SW480 (cell line): ENCODE measurements at places on chromosomes 12 and 14.

DNA sequence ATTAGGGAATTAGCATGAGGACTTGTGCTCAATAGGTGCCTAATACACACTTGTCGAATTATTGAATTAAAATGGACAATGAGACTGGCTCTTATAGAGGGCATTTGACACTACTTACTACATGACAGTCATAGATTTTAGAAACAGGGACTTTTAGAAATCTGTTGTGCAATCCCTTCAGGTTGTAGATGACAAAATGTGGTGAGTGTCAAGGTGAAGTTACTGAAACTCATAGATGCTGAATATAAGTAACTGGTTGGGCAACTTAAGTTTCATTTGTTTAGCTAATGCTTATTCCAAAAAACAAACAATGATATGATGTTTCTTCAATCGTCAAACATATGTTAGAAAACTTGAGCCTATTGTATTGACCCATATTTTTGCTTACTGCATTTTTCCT is 12.9 kb upstream of the PEX5 start:
- no peak for DNase-seq

GRCh38 chr12:30357766-30358490 is 337.7 kb downstream of the IPO8 start:
- DNase-seq = no peak

DNA sequence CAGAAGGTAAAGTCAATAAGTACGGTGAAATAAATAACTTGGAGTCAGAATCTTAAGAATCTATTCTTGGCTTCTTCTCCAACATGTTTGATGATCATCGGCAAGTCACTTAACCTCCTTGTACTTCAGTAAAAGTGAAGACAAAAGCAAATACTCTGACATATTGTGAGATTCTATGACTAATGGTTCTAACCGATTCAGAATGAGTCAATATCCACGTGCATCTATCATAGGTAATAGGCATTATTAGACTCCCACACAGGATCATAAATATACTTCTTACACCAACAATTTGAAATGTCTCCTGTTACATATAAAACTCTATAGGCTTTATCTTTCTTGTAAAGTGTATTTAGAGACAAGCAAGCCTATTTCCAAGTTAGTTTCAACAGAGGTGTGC is 144.4 kb upstream of the ATXN7L3B start:
- DNase-seq = no peak

DNA sequence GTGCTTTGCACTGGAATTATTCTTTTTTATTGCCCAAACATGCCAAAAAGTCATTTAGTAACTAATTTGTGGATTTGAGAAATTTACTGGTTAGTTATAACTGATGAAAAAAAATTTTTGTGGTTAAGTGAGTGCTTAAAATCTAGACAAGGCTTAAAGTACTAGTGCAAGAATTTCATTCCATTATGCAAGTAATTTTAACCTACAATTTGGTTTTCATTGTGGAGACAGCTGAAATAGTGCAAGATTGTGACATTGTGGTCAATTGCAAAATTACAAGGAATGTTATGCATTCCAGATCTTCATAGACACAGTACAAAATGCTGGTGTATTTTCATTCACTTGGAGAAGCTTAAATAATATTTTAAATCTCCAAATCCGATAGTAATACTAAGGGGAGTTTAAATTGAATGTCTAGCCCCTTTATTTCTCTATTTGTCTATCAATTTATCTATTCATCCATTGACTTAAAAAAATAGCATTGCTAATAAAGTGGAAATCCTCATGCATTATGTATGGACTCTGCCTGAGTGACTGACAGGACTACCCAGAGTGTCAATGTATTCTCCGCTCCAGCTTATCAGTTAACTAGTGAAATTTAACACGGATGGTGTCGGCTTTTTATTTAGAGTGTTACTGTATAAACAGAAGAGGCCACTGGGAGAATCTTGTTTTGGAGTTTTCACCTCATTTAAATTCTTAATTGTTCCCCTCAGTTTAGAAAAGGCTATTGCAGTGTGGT is 125.9 kb downstream of the ALX1 start:
- no peak for DNase-seq

DNA sequence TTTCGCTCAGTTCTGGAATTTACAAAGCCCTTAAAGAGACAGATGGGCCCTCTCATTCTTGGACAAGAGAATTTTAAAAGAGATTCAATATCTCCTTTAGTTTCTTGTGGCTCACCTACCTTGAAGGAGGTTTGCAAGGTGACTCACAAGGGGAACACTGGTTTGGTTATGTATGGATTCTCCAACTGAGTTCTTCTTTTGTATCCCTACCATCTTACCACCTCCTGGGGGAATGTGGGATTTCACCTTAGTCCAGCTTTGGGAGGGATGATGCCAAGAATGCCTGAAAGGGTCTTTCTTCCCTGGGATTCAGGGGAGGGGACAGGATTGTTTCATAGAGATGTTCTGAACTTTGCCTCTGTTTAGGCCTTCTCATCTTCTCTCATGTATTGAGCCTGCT is 3.7 kb downstream of the PPP4R4 start:
- no peak for DNase-seq

- DNase-seq = no peak
Observed at GRCh38 chr12:496736-497135, 37.0 kb downstream of the B4GALNT3 start.

DNA sequence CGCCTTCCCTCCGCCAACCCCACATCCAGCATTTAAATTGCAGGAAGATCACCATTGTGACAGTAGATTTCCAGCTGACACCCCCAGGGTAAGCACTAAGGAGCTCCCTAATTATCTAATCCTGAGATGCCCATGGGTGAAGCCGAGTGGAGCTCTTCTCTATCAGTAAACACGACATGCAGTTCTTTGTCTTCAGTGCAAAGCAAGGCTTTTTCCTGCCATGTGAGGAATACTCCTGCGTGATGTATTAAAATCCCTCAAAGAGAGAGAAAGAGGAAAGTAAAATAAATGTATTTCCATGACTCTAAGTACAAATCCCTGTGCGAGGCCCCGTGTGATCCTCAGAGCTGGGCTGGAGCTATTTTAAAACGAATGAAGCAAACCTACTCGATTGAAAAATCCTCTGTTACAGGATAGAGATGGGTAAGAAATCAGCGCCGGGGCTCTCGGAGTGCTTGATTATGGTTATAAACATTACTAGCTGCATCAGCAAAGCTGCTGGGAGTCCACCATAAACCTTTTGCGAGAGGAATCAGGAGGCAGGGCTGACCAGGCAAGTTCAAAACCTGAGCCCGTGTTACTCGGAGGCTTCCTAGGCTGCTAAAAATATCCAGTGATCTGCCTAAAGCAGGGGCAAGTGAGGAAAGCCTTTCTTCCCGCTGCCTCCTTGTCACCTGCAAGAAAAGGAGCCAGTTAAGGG is 61.5 kb downstream of the MAP1LC3B2 start:
- no peak for DNase-seq

DNA sequence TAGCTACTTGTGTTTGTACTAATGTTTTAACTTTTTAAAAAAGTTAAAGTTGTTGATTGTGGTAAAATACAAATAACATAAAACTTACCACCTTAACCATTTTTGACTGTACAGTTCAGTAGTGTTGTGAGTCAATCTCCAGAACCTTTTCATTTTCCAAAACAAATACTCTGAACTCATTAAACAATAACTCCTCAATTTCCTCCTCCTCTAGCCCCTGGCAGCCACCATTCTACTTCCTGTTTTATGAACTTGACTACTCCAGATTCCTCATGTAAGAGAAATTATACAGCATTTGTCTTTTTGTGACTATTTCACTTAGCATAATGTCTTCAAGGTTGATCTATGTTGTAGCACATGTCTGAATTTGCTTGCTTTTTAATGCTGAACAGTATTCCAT is 299.1 kb upstream of the AMIGO2 start:
- no peak for DNase-seq

DNA sequence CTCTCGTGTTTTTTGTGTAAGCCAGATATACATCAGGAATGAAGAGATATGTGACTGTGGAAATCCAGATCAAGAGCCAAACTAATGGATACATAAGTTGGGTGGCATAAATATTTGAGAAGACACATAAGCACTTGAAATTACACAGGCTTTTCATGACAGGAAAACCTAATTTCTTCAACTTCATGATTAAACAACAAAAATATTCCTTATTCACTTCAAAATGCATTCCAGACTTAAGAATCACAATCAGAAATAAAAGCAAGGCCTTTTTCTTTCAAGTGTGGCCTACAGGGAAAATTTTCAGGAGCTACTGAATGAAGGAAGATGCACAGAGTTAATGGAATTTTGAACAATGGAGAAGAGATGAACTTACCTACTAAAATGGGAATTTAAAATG is 515.6 kb downstream of the FOXG1 start:
- DNase-seq = no peak

- peak; percentile 15 for DNase-seq
Observed at GRCh38 chr12:65891987-65892481, 67.8 kb downstream of the HMGA2 start.

DNA sequence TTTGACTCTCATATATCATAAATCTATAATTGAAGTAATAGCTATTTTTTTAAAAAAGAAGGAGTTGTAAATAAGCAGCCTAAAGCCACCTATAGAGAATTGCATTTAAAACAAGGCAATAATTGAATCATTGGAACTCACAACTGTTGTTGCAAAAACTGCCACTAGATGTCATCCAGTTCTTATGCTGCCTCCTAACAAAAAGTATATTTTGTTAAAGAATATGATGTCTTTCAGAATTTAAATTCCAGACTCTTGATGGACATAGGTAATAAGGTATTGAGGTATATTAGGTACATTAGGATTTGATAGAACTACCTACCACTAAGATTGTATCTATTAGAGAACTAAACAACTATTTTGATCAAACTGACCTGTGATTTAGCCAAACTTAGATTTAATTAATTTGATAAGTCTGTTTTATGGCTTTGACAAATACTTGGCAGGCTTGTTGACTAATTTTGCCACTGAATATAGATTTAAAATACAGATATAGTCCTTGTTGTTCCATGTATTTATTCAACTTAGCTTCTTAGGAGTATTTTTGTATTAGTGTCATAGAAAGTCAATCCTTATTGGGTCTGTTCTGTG is 401.4 kb downstream of the RPL10L start:
- peak; percentile 30 for DNase-seq

DNA sequence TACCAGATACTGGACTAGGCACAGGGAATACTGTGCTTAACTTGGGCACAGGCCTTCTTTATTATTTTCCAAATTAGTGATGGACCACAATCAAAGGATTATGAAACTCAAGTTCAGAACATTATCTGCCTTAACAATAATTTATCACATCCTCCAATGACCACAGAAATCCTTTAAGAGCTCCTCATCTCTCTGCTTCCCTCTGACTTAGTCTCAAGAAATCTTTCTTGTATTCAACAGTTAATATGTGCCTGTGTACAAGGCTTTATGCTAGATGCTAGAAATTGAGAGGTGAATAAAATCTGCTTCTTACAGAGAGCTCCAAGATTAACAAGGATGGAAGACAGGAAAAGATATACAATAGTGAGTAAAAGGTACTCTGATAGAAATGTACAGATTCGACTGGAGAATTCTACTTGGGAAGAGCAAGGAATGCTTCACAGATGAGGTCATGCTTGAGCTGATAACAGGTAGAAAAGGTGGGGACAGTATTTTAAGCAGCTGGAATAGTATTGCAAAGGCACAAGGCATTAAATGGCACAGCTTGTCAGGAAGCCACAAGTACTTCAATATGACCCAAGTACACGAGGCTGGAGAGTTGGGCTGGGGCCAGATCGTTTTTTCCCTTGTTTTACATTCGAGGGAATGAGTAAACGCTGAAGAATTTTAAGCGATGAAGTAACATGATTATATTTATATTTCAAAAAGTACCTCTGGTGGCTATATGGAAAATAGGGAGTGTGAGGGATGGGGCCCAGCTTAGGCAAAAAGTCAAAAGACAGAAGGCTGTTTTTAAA is 55.1 kb upstream of the ARID2 start:
- DNase-seq = peak; percentile 13

DNA sequence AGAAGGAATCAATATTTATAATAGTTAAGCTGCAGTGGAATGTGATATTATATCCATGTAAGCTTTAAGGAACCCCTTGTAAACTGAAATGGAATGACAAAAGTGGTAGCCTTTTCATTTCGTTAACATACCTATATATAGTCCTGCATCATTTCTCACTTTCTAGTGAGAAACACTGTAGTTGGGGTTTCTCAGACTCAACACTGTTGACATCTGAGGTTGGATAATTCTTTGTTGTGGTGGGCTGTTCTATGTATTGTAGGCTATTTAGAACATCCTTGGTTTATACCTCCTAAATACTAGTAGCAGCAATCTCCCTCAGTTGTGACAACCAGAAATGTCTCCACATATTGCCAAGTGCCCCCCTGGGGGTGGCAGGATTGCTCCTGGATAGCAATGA is 79.1 kb downstream of the RAD52 start:
- DNase-seq = no peak
